ENCODE measurements at places on chromosomes 2 and 18.

DNA sequence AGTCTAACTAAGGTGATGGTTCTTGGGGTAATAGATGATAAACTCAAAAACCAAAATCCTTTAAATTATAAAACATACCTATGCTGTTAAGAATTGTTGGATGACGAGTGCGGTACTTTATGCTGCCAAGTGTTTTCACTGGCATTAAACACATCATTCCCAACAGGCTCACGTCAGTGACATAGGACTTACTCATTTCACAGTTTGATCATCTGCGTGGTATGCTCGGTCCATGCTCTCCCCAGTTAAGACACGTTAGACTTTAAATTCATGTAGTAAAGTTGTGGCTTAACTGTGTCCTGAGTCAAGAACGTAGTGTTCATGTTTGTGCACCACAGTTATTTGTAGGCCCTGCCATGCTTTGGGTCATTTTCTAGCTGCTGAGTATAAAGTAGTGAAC lies 125.6 kb upstream of the MYT1L start:
- no peak for DNase-seq

- DNase-seq = no peak
Measured at GRCh38 chr2:22912398-22912797, 472.6 kb upstream of the KLHL29 start.

DNA sequence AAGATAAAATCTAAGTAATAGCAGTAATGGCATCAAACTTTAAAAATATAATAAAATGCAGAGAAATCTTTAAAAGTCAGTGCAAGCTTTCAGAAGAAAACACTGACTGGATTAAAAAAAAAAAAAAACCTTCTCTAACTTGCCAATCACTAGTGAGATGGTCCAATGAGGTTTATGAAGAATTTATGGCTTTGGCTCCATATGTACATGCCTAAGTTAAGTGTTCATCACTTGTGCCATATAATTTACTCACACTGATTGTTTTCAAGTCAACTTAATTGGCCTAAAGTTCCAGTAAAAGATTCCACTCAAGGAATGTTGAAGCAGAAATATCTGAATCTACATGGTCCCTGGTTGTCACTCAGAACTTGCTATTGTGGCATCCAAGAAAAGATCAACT lies 40.7 kb upstream of the RAB27B start:
- DNase-seq = no peak

- DNase-seq = no peak
Measured at GRCh38 chr18:24120676-24121075, 18.2 kb upstream of the CABYR start.

DNA sequence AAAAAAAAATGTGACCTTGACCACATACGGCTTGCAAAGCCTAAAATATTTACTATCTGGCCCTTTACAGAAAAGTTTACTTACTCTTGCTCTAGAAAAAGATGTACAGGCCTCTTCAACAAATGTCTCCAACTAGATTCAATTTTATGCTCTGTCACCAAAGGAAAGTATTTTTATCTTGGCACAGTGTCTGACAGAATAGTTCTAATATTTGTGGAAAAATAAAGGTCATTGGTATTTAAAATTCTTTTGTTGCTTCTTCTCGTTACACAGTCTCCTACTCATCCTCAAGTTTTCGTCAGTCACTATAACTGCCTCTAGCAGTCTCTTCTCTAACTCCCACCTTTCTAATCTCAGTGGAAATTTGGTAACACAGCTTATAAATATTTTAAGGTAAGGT lies 1.4 kb downstream of the RBKS start:
- DNase-seq = no peak

- DNase-seq = no peak
Measured at GRCh38 chr18:5469340-5469739, 74.5 kb downstream of the EPB41L3 start.

DNA sequence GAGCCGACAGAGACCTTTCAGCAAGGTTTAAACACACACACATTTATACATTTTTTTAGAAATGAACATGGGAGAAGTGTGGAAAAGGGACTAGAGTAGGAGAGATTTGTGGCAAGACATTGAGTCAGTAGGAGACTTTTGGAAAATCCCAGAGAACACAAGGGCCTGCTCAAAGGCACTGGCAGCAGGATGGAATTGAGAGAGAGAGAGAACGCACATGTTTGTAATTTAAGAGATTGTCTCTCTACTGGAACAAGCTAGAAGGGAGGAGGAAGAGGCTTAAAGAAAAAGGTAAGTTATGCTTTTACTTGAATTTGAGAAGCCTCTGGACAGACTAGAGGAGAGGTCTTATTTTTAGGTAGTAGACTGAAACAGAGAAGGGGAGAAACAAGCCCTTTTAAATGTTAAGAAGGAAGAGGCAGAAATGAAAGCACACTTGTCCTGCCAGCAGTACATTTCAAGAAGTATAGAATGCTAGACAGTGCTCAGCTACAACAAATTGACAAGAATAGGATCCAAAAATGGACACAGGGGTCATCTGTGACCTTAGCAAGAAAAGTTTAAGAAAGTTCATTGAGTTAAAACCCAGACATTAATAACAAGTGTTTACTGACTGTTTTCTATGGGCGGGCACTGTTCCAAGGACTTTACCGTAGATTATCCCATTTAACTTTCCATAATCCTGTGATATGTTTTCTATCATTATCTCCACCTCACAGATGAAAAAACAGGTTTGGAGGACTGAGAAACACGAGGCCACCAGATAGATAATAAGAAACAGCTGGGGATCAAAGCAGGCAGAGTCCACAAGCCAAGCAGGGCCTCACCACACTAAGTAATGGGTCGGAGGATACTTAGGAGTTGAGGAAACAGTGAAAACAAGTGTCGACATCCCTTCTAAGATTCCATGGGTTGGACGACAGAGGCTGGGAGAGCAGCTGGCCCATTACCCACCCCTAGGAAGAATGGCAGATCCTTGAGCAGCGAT lies 306.5 kb upstream of the NRP2 start:
- DNase-seq = no peak

GRCh38 chr18:56188529-56189275 lies 449.7 kb downstream of the TXNL1 start:
- DNase-seq = no peak

- no peak for DNase-seq
Measured at GRCh38 chr2:31547485-31547884, 33.3 kb downstream of the SRD5A2 start.

- peak; percentile 49 for DNase-seq
Measured at GRCh38 chr2:26576565-26577441, 64.4 kb downstream of the CIB4 start.

DNA sequence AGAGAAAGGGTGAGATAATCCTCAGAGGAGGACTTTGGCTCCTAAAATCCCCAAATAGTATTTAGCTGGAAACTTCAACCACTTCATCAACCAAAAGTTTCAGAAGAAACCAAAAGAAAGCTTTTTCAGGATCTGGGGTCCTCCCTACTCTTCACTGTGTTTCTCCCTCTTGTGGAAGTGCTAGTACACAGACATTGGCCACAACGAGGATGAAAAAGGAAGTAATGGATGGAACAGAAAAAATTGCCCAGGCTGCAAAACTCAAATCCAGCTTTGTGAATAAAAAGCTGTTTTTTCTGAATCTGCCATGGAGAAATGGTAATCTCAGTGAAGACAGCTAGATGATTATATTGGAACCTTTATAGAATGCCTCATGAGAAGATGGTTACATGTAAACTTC lies 4.0 kb downstream of the PID1 start:
- no peak for DNase-seq

DNA sequence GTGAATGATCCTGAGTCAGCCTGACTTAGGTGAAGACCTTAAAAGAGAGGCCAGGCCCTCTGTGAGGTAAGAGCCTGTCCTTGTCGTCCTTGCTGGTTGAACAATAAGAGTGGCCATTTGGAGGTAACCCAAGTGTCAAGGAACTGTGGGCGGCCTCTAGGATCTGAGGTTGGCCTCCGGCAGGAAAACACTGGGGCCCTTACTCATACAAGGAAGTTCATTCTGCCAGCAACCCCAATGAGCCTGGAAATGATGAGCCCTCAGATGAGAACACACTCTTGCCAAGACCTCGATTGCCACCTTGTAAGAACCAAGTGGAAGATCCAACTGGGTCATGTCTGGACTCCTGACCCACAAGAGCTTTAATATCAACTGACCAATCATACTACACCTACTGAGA lies 95.5 kb upstream of the LRATD1 start:
- no peak for DNase-seq

GRCh38 chr2:207385076-207385475 lies 144.7 kb upstream of the CREB1 start:
- no peak for DNase-seq

GRCh38 chr2:72092111-72092510 lies 55.6 kb downstream of the CYP26B1 start:
- no peak for DNase-seq

DNA sequence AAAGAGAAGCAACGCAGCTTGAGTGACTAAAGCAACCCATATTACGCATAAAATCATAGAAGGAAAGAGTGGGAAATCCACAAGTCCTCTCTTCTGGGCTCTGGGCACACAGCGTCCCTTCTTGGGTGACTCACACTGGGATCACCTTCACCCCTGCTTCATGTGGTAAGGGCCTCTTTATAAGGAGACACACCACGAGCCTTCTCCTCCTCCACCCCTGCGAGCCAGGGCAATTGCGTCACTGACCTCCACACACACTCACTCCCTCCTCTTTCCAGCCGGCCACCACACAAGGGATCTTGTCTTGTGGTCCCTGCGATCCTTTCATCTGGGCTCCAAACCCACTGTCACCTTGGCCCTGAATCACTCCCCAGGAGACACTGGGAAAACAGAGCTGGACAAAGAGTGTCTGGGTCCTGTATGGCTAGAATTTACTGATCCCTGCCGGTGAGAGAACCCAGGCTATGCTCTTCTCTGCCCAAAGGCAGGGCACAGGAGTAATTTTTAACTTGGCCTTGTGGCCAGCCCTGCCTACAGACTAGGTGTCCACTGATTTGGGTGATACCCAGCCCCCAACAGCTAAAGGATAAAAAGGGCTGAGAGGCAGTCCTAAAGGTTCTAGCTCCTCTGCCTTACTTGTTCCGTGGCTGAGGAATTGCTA lies 35.3 kb downstream of the NHEJ1 start:
- DNase-seq = no peak

GRCh38 chr2:47334356-47335136 lies 68.4 kb upstream of the MSH2 start:
- no peak for DNase-seq

DNA sequence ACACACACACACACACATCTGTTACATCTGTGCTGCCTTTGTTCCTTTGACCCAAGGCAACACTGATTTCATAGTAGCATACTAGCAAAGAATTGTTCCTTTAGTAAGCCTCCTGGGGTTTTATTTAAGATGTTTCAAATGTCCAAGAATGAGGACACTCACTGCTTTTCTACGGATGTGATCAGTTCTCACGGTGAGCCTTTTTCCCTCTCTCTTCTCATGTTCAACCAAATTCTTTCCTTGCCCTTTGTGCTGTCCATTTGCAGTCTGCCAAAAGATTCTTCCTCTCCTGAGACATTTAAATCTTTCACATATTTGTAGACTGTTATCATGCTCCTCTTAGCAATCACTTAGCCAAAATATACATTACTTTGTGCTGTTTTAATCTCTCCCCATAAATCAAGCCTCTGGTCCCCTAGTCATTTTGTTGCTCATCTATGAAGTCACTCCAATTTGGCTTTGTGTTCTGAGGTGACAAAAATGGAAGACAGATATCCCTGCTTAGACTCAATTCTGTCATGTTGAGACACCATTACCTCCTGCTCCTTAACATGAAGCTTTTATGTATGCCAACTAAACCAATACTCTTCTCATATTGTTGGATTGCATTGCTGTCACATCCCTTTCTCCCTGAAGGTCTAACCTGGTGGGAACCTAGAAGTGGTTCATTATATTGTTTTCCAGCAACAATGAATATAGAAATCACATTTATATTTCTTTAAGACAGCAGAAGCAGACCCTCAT lies 1605.3 kb upstream of the ACVR2A start:
- DNase-seq = no peak

- DNase-seq = no peak
Measured at GRCh38 chr2:67561457-67561965, 164.4 kb downstream of the ETAA1 start.

- DNase-seq = no peak
Measured at GRCh38 chr18:38807915-38808314, 1242.3 kb upstream of the CELF4 start.

- DNase-seq = no peak
Measured at GRCh38 chr2:15756882-15757819, 165.5 kb downstream of the DDX1 start.

- no peak for DNase-seq
Measured at GRCh38 chr2:199458806-199459285, 1.1 kb upstream of the SATB2 start.

DNA sequence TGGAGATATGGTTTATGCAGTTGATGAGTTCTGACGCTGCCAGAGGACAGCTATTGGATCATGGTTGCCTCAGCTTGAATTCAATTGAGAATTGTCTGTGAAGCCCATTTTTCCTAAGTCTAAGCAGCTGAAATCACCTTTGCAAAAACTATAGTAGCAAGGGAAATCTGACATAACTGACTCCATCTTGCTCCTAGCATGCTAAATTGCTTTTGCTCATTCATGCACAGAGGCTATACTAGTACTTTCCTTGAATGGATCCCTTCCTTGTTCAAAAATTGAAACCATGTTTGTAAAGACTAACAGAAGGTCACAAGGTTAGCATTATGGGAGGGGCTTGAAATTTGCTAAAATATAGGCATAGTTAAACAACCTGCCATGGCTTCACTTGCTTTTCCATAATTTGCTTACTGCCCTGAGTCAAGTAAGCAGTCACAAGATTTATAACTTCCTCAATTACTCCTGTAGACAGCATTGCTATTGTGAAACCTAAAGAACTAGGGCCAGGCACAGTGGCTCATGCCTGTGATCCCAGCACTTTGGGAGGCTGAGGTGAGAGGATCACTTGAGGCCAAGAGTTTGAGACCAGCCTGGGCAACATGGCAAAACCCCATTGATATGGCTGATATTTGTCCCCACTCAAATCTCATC lies 41.2 kb downstream of the CHRNA1 start:
- no peak for DNase-seq

- peak; percentile 88 for DNase-seq
Measured at GRCh38 chr2:165203689-165204559, at the start of gene SCN3A. TSS of gene SCN3A (minus strand) at chr2:165204050. CDS start at chr2:165176394, 27,656 bp downstream.

DNA sequence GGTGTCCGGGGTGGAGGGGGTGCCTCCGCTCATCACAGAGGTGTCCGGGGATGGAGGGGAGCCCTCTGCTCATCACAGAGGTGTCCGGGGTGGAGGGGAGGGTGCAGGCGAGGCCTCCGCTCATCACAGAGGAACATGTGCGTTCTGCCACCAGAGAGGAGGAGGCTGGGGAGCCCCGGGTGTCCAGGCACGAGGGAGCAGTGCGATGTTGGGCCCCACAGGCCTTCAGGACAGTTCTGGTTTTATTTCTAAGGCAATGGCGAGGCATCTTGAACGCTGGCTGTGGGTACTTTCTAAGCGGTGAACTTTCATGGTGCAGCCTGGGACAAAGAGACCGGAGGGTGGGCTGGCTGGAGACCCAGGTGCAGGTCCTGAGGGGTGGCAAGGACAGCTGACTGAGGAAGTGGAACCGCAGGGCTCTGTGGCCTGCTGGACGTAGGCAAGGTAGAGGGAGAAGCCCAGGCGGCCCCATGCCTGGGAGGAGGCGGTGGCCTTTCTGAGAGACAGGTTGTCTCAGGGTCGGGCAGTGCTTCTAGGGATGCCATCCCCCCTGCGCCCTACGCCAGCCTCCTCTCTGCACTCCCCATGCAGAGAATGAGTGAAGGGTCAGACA lies 196.6 kb upstream of the SALL3 start:
- no peak for DNase-seq
